Osteocyte (in vitro differentiated cells): ENCODE measurements at places on chromosomes 2 and 18. TPM values are rescaled to one million over a fixed set of nuclear protein-coding genes. Genes with fewer than 3 reads are reported as not detected.

DNA sequence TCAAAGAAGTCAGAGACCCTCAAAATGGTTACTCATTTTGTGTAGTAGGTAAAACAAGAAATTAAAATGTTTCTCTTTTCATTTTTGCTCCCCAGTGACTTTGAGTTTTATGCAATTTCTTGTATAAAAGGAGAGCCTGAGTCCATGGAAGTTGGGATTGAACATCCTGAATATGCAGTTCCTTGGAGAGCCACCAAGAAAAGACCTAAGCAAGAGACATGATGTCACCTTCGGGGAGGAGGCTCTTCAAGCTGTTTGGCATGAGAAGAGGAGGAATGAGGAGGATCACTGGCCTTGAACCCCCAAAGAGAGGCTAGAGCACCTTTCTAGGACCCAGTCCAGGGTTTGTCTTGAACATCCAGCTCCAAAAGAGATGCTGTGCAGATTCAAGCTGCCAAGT lies 83.5 kb upstream of the STPG4 start:
- peaks cover 43% of the 10 kb centered on the region for H3K4me1 ChIP-seq
- DNase-seq = no peak
- no peak overlapping the region for H3K4me3 ChIP-seq
- no peaks in the 10 kb centered on the region for H3K36me3 ChIP-seq

GRCh38 chr2:10545556-10545955 lies 97.4 kb upstream of the ODC1 start:
- no peak overlapping the region for H3K4me3 ChIP-seq
- no peaks in the 10 kb centered on the region for H3K36me3 ChIP-seq
- H3K4me1 ChIP-seq = peaks cover 16% of the 10 kb centered on the region
- DNase-seq = no peak

DNA sequence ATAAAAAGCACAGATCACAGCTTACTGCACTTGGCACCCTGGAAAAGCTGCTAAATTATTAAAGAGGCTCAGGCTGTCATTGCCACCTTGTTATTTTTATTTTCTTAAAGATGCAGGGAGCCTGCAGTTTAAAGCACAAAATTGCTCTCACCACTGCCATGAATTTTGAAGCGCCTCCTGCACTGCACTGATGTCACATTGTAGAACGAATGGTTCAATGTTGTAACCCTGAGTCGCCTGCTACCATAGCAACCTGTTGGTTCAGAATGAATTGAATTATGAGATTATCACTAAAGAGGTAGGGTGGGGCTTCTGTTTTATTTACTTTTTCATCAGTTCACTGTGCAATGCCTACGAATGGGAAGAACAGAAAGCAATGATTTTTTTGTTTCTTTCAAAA lies 16.5 kb downstream of the SCG2 start:
- H3K4me3 ChIP-seq = no peak overlapping the region
- no peak for DNase-seq

DNA sequence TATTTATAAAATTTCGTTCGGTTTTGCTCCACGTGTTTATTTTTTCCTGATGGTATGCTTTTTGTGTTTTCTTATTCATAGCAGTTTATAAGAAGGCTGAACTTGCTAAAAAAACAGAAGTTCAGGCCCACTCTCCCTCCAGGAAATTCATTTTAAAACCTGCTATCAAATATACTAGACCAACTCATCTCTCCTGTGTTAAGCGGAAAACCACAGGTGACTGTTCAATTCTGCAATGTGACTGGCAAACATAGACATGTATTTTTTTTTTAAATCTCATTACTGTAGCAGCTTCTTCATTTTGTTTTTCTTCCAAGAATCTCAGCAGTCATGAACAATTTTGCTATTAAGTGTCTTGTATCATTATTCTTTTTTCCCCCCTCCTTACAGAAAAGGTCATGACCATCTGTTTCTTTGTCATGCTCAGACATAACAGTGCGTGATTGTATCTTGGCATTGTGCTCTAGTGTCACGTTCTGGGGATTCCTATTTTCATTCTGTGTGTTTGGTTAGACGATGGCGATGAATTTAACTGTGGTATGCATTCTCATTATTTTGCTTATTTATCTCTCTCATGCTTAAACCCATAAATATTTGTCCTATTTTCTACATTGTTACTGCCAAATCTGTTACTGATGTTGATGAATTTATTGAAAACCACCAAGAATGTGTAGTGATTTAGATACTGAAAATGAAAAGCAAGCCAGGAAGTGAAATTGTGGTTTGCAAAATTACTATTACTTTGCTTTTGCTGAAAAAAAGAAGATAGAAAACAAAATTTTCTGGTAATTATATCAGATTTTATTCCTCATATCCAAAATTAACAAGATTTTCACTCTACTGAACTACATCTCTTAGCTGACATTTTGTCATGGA lies 74.6 kb upstream of the UNC80 start:
- no peak overlapping the region for H3K27ac ChIP-seq
- DNase-seq = no peak
- no peaks in the 10 kb centered on the region for H3K36me3 ChIP-seq
- peaks cover 6% of the 10 kb centered on the region for H3K27me3 ChIP-seq
- peaks cover 5% of the 10 kb centered on the region for H3K4me1 ChIP-seq

DNA sequence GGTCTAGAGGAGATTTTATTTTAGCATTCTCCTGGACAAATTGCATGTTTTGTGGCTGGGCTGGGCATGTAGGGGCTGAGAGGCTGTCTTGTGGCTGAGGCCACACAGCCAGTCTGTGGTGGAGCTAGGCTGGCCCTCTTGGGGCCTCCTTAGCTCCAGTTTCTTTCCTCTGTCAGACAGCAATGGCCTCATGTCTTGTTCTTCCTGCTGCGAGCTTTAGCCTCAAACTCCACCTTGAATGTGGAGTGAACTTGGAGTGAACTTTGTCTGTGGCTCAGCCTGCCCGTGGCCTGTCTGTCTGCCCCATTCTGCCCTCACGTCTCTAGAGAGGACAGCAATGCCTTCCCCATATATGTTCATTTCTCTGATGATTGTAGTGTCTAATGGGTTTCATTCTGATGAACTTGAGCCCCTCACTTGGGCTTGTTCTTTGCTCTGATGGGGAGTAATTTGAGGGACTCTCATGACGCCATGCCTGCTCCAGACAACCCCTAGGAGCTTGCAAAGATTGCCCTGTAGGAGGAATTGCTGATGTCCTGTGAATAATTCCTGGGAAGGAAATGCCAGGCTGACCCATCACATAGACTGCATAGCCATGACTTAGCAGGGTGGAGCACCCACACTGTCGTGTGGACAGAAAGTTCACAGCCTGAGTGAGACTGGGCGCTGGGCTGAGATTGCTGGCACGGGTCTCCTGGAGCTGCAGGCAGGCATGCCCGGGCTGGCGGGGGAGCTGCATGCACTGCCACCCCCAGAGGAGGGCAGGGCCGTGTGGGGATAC lies 42.6 kb downstream of the ASAP2 start:
- H3K36me3 ChIP-seq = peaks cover 2% of the 10 kb centered on the region
- H3K4me1 ChIP-seq = peaks cover 83% of the 10 kb centered on the region
- peak overlapping the region; percentile 31 for H3K4me3 ChIP-seq
- no peak for DNase-seq

DNA sequence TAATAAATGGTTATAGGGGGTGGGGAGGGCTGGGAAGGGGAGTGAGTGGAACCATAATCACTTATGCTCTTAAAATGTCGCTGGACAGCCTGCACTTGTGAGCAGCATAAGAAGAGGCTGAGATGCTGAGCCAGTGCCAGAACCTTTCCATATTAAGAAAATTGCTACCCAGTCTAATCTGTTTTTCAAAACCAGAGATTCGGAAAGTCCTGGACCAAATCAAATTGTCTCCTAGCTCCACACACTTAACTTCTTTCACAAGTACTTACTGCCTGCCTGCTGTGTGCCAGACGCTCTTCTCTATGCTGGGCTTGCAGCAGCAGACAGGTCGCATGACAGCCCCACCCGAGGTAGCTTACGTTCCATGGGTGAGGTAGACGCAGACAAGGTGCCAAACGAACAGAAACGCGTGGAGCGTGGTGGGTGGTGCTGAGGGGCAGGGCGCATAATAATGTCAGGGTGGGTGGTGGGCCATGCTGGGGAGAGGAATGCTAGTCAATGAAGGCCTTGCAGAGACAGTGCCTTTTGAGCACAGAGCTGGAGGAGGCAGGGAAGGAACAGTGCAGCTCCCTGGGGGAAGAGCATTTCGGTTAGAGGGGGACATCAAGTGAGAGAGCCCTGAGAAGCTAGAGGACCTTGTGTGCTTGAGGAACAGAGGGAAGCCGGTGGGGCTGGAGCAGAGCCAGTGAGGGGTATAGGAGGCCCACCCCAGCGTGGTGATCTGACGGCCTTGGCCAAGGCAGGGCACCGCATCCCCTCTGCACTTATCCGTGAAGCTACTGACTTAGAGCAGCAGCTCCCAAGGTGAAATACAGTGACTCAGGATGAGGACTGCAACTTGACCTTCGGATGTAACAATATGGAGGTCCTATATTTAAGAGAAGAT lies 123.5 kb upstream of the DAPL1 start:
- no peak overlapping the region for H3K27ac ChIP-seq
- H3K27me3 ChIP-seq = no peaks in the 10 kb centered on the region
- H3K4me3 ChIP-seq = no peak overlapping the region
- H3K4me1 ChIP-seq = no peaks in the 10 kb centered on the region
- peaks cover 76% of the 10 kb centered on the region for H3K36me3 ChIP-seq

DNA sequence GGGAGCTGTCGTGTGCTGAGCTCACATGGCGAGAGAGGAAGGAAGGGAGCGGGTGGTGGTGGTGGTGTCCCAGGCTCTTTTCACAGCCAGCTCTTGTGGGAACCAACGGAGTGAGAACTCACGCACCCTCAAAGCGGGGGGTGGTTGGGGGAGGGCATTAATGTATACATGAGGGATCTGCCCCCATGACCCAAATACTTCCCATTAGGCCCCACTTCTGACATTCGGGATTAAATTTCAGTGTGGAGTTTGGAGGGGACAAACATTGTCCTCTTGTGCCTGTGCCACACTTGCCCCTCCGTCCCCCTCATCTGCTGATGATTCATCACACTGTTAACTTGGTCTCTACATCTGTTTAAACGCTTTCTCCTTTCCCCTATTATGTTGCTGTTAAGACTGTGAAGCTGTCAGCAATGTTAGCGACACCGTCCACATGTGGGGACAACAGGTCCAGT lies 22.5 kb downstream of the INPP4A start:
- no peaks in the 10 kb centered on the region for H3K36me3 ChIP-seq
- no peak overlapping the region for H3K4me3 ChIP-seq
- DNase-seq = no peak
- no peak overlapping the region for H3K27ac ChIP-seq
- peaks cover 18% of the 10 kb centered on the region for H3K4me1 ChIP-seq

DNA sequence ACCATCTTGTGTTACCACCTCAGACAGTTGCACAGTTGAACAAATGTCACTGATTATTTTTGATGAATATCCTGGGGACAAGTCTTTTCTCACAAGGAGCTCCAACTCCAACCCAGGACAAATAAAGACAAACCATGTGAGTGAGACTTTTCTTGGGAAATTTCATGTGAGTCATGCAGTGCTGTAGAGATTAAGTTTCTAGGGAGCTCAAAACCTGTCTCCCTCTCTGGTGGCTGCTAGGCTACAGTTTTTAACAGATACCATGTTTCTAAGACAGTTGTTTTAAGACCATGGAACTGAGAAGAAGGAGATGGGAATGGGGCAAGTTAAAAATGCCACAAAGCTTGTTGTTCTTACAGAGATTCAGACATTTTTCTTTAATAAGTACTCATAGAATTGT lies 255.5 kb downstream of the RIT2 start:
- no peaks in the 10 kb centered on the region for H3K36me3 ChIP-seq
- no peak overlapping the region for H3K27ac ChIP-seq
- no peaks in the 10 kb centered on the region for H3K27me3 ChIP-seq
- DNase-seq = no peak

DNA sequence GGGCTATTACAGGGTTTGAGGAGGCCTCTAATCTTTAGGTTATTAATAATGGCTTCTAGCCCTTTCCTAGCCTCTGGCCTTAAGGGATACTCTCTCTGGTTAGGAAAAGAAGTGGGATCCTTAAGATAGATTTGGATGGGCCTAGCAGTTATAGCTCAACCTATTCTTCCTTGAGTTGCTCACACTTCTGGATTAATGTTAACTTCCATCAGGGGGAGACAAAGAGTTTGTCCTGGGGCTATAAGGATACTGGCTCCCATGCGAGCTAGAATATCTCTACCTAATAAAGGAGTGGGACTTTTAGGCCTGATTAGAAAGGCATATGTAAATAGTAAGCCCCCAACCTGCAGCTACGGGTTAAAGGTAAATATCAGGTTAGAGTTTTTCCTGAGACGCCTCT lies 14.3 kb upstream of the PTH2R start:
- peaks cover 15% of the 10 kb centered on the region for H3K27me3 ChIP-seq
- H3K4me3 ChIP-seq = no peak overlapping the region
- DNase-seq = no peak
- H3K4me1 ChIP-seq = no peaks in the 10 kb centered on the region
- H3K27ac ChIP-seq = no peak overlapping the region
- H3K36me3 ChIP-seq = no peaks in the 10 kb centered on the region

GRCh38 chr2:40030456-40030975 lies 251.5 kb upstream of the THUMPD2 start:
- H3K27me3 ChIP-seq = no peaks in the 10 kb centered on the region
- H3K4me3 ChIP-seq = no peak overlapping the region
- no peak overlapping the region for H3K27ac ChIP-seq
- no peak for DNase-seq

GRCh38 chr18:57167617-57168308 lies 20.9 kb downstream of the BOD1L2 start:
- DNase-seq = no peak
- H3K27ac ChIP-seq = no peak overlapping the region
- H3K4me1 ChIP-seq = no peaks in the 10 kb centered on the region
- no peaks in the 10 kb centered on the region for H3K36me3 ChIP-seq
- no peaks in the 10 kb centered on the region for H3K27me3 ChIP-seq

DNA sequence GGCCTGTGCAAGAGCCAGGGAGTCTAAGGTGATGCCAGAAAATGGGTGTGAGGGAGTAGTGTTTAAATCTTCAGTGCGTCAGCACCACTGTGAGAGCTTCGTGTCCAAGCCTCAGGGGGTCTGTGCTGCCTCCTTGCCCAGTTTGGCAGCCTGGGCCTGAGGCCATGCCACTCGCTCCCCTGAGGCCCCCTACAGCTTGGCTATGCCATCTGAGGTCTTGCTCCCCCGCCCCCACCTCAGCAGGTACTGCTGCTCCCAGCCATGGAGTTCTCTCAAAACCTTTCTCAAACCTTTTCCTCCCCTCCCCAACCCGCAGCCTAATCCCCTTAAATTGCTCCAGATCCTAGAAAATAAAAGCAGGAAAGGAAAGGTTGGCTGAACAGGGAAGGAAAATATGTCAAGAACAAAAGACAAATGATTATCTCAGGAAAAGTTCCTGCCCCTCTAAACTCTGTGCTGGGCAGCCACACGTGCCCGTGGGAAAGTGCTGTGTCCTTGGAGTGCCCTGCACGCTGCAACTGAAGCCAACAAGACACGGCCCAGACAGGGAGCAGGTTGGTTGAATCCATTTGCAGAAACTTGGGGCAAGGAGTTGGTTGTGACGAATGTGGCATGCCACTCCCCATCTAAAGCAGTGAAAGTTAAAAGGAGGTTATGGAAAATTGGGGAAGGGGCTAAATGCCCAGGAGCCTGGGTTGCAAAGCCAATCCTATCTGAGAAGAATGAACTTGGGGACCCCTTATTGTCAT lies 61.2 kb downstream of the ATOH8 start:
- no peak overlapping the region for H3K4me3 ChIP-seq
- peaks cover 30% of the 10 kb centered on the region for H3K27me3 ChIP-seq
- no peaks in the 10 kb centered on the region for H3K36me3 ChIP-seq
- no peak overlapping the region for H3K27ac ChIP-seq
- peaks cover 5% of the 10 kb centered on the region for H3K4me1 ChIP-seq

GRCh38 chr2:19355931-19356544 lies 2.4 kb downstream of the OSR1 start:
- H3K27ac ChIP-seq = no peak overlapping the region
- peaks cover 28% of the 10 kb centered on the region for H3K4me1 ChIP-seq
- peak; percentile 81 for DNase-seq
- peak overlapping the region; percentile 82 for H3K4me3 ChIP-seq

Gene ACMSD
- not detected in 2 replicates for total RNA-seq

Gene SULT1C2
- 1.9 and 2.2 TPM in 2 replicates for total RNA-seq

Gene LYPD6B
- total RNA-seq = 13.5 and 14.5 TPM in 2 replicates

Gene CCDC121
- total RNA-seq = 2.1 and 2.5 TPM in 2 replicates
